Stimulated activated CD8-positive, alpha-beta memory T cell treated with anti-CD3 and anti-CD28 coated beads, Interleukin-15, amount 100 ng/mL, for 24 hours (primary cell): ENCODE measurements at places on chromosomes 7 and 10.

DNA sequence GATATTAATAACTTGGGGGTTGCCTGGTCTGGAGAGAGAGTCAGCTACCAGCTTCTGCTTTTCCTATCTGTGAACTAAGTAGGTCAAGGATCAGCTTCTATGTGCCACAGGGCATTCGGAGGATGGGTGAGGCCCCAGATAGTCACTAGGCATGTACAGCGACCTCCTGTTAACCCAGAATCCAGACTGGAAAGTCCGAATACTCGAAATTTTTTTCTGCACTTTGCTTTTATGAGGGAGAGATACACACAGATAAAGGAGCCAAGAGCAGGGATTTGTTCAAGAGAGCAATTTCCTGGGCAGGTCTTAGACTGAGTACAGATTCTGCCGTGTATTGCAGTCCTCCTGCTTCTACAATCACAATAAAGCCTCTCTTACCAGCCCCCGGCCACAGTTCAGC, 54.2 kb downstream of the EMX2 start:
- no peak for DNase-seq

DNA sequence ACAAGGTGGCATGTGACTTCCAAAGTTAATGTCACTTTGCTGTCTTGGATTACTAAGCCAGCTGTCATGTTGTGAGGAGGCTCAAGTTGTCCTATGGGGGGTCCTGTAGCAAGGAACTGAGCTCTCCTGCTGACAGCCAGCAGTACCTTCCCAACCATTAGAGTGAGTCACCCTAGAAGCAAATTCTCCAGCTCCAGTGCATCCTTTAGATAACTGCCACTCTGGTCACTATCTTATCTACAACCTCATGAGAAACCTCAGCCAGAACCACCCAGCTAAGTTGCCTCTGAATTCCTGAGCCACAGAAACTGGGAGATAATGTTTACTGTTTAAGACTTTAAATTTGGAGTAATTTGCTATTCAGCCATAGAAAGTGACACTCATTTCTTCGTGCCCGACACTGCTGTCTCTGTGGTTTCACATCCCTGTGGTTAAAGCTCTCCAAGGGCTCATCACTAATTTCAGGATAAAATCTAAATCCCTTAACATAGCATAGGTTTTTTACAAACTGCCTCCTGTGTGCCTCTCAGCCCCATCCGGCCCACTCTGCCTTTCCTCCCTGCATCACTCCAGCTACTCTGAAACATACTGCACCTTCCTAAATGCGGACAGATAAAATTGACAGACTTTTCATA, 83.5 kb downstream of the PRR15 start:
- no peak for DNase-seq

- DNase-seq = no peak
Measured at GRCh38 chr7:2953588-2954407, 89.9 kb downstream of the CARD11 start.

- DNase-seq = no peak
Measured at GRCh38 chr10:63829020-63829419, 307.8 kb downstream of the REEP3 start.

- DNase-seq = no peak
Measured at GRCh38 chr7:34603711-34604444, 54.1 kb upstream of the NPSR1 start.

- no peak for DNase-seq
Measured at GRCh38 chr10:89692416-89692815, 9.0 kb upstream of the KIF20B start.

- DNase-seq = no peak
Measured at GRCh38 chr10:115882021-115882420, 391.0 kb downstream of the GFRA1 start.

- DNase-seq = no peak
Measured at GRCh38 chr7:54769203-54769602, 10.2 kb upstream of the SEC61G start.

DNA sequence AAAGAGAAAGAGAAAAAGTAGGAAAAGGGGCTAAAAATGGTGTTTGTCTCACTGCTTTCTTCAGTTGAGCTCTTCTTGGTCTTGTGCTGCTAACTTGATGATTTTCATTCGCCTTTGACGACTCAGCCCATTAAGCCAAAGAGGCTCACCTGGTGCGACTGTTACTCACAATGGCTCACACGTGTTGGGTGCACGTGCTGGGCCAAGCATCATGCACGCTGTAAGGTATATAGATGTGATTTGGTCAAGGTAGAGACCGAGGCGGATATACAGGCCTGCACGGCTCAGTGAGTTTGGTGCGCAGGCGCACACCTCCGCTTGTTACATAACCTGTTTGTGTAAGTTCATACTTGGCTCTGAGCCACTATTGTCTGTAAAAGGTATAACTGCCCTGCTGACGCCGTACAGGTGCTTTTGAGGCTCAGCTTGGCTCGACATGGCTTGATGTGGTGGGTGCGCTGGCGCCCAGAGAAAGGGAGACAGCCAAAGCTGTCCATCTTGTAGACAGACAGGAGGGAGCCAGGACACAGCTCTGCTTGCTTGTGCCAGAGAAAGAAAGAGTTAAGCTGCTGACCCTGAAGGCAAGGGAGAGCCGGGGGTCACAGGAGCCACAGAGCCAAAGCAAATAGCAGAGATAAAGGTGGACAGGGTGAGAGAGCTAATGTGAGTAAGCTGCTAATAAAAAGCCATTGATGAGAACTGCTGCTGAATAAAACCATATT, 33.6 kb downstream of the ANKRD16 start:
- no peak for DNase-seq

- DNase-seq = no peak
Measured at GRCh38 chr10:30915146-30915545, 116.5 kb downstream of the ZNF438 start.

- DNase-seq = no peak
Measured at GRCh38 chr7:63077841-63078240, 920.8 kb upstream of the ZNF722 start.

GRCh38 chr7:131034166-131034881, 293.4 kb upstream of the MKLN1 start:
- DNase-seq = no peak

- DNase-seq = no peak
Measured at GRCh38 chr10:121812031-121812430, 115.8 kb downstream of the ATE1 start.

GRCh38 chr7:24457219-24457558, 116.1 kb upstream of the PALS2 start:
- DNase-seq = no peak

DNA sequence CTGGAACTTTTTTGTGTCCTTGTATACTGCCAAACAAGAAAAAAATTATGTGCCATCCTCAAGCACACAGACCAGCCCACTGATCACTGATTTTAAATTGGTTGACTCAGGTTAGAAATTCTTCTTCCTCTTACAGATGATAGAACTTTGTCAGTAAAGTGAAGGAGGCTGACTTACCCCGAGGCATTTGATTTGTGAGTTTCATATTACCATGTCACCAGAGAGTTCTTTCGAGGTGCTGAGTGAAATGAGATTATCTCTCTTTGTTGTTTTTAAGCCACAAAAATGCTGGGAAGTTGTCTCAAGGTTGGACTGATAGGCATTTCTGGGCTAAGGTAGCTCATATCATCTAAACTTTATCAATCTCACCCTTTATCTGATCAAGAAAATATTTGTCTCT, 78.8 kb upstream of the FAM180A start:
- no peak for DNase-seq

DNA sequence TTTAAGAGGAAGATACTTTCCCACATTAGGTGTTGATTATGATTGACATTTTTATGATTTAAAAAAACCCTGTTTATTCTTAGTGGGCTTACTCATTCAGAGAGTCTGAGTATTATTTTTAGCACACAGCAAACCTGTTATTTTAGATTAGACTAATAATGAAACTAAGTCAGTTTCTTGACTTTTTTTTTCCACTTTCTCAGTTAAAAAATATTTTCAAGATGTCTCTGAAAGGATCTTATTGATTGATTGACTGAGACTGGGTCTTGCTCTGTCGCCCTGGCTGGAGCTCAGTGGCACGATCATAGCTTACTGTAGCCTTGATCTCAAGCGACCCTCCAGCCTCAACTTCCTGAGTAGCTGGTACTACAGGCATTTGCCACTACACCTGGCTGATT, 20.4 kb upstream of the INPP5F start:
- DNase-seq = no peak

DNA sequence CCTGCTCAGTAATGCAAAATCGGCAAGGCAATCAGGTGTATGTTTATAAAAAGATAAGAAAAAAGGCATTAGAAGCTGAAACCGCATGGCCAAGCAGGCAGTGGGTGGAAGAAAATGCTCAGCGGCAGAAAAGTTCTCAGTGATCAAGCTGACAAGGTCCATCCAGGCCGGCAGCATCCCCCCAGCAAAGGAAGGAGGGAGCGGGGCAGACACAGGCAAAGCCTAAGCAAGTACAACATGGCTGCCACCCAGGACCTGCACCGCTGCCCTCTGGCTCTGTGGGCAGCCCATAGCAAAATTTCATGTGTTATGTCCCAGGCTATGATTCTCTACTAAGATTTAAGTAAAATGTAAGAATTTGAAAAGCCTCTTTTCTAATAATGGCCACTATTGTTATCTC, 45.4 kb downstream of the MRPS24 start:
- DNase-seq = no peak

- DNase-seq = no peak
Measured at GRCh38 chr10:21744223-21744622, 210.2 kb downstream of the MLLT10 start.

DNA sequence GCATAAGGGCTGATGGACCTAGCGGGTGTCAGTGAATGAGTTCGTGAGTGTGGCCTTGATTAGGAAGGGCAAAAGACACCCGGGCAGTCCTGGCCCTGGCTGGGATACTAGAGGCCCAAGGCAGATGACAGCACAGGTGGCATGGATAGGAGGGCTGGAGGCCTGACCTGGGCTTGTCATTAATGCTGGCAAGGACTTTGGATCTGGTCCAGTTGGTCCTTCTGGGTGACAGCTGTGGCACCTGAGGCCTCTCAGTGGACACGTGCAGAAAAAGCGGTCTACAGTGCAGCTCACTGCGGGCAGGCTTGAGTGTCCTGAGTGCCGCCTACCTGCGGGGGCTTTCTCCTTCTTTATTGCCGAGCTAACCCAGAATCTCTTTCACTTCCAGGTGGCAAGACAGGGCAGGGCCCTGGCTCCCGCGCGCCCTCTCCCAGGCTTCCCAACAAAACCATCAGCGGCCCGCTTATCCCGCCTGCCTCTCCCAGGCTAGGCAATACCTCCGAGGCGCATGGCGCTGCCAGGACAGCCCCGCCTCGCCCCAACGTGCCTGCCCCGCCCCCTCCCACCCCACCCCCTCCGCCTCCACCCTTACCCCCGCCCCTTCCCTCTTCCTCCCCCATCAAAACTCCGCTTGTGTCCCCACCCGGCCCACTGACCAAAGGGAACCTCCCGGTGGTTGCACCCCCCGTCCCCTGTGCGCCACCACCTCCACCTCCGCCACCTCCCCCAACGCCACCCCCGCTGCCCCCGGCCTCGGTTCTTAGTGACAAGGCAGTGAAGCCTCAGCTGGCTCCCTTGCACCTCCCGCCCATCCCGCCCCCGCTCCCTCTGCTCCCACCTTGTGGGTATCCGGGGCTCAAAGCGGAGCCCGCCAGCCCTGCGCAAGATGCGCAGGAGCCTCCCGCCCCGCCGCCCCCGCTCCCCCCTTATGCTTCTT, 77.4 kb downstream of the WIPF3 start:
- no peak for DNase-seq

GRCh38 chr7:82164813-82165212, 278.8 kb downstream of the CACNA2D1 start:
- no peak for DNase-seq

DNA sequence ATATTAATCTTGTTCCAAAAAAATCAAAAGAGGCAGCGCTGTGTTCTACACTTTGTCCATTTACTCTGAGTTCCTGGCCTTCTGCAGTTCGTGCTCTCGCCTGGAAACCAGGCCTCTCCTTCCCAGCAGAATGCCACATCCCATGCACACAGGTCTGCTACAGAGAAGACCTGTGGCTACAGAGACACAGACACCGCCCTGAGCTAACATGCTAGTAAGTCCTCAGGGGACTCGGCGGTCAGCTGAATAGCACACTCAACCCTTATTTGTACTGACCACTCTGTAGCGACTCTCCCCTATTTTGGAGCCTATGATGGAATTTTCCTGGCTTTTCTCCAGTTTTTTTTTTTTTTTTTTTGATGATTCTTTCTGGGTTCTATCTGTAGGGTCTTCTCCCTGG, 12.8 kb downstream of the CREB3L2 start:
- DNase-seq = no peak

DNA sequence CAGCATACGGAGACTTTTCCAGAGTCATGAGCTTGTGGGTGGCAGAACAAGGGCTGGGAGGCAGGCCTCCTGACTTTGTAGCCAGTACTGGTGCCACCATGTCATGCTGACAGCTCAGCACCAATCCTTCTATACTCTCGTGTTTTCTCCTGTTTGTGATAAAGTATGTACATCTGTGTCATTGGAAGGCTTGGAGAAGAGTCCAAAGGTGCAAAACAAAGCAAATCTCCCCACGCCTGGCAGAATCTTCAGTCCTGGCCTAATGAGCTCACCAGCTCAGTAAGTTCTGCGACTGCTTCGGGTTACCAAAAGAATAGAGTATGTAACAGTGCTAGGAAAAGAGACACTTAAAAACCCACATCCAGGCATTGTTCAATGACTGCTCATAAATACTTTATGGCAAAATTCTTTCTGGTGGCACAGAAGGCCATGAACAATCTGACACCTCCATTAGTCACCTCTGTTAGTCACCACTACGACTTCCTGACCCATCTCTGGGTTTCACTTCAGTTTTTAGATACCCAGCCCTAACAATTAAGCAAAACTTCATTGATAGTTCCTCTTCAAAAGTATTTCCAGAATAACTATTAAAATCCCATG, 24.5 kb downstream of the STEAP1 start:
- no peak for DNase-seq

- no peak for DNase-seq
Measured at GRCh38 chr10:130027716-130028464, 63.8 kb upstream of the EBF3 start.

DNA sequence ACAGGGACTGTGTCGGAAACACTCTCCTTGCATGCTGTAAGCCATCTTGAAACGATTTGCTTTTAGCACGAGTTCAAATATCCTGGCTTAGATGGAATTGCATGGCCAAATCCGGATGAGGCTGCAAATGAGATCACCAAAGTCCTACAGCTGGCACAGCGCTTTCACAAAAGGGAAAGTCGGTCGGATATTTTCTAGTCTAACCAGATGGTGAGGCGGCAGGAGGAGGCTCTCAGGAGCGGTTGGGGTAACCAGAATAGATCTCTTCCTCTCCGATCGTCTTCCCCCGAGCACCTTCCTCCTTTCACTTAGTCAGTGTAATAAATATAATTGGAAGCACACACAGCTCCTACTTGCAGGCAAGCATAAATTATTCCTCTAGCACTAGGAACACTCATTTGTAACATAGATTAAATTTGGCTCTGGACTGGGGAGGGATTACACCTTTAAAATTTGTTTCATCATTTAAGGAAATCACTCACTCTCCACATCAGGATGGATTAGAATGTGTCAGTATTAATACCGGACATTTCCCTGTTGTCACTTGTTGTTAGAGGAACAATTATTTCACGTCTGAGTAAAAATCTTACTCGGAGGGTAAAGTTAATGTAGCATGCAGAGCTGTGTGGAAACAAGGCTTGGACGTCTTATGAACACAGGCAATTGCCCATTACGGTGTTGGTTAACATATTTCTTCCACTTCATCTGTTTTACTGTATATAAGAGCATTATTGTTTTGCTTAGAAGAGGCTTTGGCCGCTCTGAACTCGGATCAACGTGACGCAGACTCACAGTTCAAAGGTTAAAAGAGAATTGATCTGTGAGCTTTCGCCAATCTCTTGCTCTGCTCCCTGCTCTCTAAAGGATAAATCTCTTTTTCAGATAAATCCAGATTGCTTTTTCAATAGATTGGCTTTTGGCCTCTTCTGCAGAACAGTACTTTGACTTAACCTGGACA, 857.9 kb downstream of the TYW1 start:
- no peak for DNase-seq
